ENCODE measurements at places on chromosomes 1 and 21.

DNA sequence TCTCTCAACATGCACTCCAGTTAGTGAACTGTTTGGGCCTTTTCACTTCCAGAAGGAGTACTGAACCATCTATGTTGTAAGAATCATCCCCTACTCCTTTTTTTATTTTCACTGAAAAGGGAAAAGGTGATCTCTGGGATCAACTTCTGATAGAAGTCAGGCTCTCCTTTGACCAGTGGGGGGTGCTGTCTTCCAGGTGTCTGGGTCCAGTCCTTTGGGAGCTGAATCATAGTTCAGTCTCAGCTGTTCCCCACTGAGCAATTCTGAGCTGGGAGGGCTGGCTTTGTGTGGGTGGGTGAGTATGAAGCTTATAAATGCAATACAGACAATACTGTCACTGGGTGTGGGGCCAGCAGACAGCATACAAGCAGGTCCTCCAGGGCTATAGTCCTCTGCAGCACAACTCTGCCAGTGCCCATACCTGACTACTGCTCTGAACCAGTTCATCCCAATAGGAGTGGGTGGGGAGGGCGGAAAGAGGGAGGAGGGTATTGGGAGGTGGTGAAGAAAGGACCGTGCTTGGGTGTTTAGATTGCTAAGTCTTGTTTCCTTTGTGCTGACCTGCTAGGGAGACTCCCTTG lies 12.5 kb upstream of the SARS1 start:
- DNase-seq: peak; percentile 5

DNA sequence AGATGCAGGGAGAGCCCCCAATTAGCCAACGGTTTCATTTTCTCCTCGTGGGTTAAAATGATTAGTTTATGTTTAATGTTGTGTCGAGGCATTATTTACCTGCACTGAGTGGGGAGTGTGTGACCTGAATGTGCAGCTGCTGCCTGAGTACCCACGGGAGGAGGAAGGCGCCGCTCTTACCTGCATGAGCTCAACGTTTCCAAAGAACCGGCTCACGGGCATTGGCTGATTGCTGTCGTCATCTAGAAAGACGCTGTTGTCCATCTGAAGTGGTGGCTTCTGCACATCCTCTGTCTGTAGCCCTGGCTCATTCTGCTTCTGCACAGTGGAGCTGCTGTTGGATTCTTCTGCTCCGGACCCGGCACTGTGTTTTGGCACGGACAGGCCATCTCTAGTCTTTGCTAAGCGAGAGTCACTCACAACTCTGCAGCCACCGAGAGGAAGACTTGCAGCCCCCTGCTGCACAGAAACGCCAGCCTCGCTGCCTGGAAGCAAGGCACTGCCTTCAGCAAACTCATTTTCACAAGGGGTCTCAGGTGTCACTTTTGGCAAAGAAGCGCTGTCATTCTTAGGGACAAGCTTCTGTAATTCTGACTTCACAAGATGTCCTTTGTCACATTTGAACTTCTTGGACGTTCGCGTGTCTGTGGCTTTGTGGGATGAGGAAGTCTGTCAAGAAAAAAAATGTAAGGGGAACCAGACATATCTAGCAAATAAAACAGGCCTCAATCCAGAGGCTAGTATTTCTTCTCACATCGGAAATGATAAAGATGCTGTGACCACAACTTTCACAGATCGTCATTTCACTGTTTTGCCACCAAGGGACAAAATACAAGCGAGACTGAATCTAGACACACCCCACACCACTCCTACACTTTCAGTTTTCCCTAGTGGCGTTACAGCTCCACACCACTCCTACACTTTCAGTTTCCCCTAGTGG lies 9.4 kb downstream of the C1orf174 start:
- DNase-seq: no peak

DNA sequence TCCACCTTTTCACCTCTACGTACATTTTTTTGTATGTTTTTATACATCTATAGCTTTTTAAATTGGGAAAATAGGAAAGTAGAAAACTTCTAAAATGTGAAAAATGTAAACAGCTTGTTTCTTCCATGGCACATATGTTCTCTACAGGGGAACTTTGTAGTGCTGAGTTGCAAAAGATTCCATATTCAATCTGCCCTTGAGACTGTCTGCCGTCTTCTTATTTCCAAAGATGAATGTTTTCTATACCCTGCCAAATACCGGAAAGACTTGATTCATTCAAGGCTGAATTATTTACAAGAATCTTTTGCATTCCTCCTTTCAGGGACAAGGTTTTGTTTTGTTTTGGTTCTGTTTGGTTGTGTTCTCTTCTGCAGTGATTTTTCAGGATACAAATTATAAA lies 1334.5 kb upstream of the ADGRL4 start:
- DNase-seq: no peak

DNA sequence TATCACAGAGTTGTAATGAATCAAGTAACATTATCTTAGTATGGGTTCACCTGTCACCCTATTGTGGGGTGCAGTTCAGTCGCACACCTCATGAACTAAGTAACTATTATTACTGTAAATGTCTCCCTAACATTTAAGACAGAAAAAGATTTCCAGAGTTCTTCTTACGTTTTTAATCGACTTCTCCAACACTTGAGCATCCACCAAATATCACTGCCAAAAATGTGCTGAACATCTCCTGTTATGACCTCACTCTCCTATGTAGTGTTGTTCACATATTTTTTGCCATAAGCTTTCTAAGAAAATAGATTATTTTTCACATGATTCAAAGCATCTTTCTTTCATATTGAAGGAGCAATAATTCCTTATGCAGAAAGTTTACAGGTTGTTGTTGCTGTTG lies 1.3 kb downstream of the TTLL7 start:
- no peak for DNase-seq

- DNase-seq: no peak
These were observed 48.1 kb upstream of the WNT2B start for GRCh38 chr1:112460615-112461014.

DNA sequence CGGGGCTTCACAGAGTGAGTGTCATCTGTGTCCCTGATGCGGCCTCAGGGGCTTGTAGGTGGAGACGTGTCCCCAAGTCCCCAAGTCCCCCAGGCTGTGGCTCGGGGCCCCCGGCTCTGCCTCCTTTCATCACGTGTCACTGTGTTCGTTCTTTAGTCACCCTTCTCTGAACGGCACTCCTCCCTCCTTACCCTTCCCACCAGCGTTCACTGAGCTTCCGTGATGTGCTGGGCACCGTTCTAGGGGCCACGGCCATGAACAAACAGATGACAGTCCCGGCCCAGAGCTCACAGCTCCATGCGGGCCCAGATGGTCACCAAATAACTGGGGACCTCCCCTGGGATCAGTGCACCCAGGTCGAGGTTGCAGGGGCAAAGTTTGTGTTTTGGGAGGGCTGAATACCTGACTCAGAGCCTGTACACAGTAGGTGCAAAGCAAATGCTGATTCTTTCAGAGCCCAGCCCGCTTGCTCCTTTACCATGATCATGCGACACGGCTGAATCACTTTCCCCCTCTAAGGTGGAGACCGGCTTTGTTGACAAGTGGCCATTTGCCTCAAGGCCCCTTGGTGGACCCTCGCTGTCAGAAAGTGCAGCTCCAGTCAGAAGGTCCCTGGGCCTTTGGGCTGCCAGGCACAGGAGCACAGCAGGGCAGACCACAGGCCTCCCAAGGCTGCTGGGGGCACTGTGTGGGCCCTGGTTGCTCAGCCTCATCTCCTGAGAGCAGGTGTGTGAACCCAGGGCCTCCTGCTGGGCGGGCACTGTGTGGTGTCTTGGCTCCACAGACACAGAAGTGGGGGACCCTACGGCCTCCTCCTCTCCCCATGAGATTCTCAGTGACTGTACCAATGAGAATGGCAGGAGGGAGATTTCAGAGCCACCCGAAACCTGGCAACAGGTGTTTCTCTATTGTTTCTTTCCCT lies 592.5 kb downstream of the PTPRU start:
- no peak for DNase-seq

- DNase-seq: no peak
These were observed 59.2 kb upstream of the TARBP1 start for GRCh38 chr1:234538062-234538731.

GRCh38 chr1:164310166-164310565 lies 248.8 kb upstream of the PBX1 start:
- DNase-seq: no peak

- DNase-seq: no peak
These were observed 134.7 kb downstream of the DISC1 start for GRCh38 chr1:231761252-231761651.

GRCh38 chr21:38470755-38471154 lies 27.5 kb downstream of the ERG start:
- no peak for DNase-seq

- DNase-seq: no peak
These were observed 30.7 kb downstream of the VASH2 start for GRCh38 chr1:212981025-212981495.

- DNase-seq: no peak
These were observed 614.3 kb downstream of the NCAM2 start for GRCh38 chr21:21612466-21612865.

DNA sequence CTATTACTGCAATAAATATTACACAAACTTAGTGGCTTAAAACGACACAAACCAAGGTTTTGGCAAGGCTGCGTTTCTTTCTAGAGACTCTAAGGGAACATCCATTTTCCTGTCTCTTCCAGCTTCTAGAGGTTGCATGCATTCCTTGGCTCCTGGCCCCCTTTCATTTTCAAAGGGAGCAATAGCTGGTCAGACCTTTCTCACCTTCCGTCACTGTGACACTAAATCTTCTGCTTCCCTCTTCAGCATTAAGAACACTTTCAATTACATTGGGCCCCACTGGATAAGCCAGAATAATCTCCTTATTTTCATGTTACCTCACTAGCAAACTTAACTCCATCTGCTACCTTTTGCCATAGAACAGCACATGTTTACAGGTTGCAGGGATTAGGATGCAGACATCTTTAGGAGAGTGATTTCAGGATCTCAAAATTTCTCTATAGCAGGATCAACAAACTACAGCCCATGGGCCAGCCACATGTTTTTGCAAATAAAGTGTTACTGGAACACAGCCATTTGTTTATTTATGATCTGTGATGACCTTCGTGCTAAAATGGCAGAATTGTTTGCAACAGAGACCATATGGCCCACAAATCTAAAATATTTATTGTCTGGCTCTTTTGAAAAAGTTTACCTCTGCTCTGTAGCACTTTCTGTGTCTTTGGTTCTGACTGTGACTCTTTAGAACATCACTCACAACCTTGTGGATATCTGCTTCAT lies 221.5 kb upstream of the SGIP1 start:
- DNase-seq: no peak

DNA sequence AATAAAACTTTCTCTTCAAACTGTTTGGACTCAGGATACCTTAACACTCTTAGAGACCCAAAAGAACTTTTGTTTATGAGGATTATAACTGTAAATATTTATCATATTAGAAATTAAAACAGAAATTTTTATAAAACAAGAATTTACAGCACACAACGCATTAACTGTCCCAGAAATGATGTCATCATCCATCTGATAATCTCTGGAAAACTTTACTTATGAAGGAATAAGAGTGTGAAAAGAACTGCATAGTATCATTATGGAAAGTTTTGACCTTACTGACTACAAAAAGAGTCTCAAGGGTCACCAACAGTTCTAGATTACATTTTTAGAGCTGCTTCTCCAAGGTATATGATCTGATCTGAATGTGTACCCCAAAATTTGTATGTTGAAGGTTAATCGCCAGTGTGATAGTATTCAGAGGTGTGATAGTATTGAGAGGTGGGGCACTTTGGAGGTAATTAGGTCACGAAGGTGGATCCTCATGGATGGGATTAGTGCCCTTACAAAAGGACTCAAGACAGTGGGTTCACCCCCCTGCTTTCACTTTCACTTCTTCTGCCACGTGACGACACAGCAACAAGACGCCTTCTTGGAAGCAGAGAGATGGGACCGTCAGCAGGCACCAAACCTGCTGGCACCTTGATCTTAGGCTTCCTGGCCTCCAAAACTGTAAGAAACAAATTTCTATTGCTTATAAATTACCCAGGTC lies 95.7 kb upstream of the NR5A2 start:
- DNase-seq: peak; percentile 19

DNA sequence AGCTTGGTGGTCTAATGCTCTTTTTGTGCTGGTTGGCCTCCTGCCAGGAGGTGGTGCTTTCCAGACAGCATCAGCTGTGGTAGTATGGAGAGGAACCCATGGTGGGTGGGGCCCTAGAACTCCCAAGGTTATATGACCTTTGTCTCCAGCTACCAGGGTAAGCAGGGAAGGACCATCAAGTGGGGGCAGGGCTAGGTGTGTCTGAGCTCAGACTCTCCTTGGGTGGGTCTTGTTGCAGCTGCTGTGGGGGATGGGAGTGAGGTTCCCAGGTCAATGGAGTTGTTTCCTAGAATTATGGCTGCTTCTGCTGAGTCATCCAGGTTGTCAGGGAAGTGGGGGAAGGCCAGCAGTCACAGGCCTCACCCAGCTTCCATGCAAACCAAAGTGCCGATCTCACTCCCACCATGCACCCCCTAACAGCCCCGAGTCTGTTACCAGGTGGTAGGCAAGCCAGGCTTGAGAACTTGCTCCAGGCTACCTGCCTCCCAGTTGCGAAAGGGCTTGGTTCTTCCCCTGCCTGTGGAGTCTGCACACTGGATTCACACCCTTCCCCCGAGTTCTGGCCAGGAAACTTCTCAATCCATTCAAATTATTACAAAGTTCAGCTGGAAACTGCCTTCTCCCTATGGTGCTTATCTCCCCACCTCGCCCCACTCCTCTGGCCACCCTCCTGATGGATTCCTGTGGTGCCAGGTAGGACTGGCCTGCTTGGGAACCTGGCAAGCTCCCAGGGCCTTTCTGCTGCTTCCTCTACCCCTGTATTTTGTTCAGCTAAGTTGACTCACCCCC lies 37.8 kb downstream of the DRAM2 start:
- DNase-seq: no peak

GRCh38 chr1:221823561-221823960 lies 81.7 kb upstream of the DUSP10 start:
- no peak for DNase-seq

- DNase-seq: no peak
These were observed 103.5 kb upstream of the CD55 start for GRCh38 chr1:207217778-207218511.

DNA sequence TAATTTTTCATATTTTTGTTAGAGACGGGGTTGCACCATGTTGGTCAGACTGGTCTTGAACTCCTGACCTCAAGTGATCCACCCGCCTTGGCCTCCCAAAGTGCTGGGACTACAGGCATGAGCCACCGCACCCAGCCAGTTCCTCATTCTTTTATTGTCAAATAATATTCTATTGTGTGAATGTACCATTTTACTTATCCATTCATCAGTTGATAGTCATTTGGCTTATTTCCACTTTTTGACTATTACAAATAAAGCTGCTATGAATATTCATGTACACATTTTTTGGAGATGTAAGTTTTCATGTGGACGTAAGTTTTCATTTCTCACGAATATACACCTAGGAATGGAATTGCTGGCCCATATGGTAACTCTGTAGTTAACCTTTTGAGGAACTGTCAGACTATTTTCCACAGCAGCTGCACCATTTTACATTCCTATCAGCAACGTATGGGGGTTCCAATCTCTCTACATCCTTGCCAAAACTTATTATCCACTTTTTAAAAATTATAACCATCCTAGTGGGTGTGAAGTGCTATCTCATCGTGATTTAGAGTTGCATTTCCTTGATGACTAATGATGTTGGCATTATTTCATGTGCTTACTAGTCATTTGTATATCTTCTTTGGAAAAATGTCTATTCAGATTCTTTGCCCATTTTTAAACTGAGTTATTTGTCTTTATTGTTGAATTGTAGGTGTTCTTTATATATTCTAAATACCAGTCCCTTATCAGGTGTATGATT lies 12.7 kb downstream of the PACC1 start:
- no peak for DNase-seq
